Colonic mucosa (tissue), 4 donors: ENCODE measurements at places on chromosomes 2 and 18.

- DNase-seq: peak; percentile 69
Observed at GRCh38 chr2:238174701-238175100, 15.9 kb downstream of the ERFE start.

DNA sequence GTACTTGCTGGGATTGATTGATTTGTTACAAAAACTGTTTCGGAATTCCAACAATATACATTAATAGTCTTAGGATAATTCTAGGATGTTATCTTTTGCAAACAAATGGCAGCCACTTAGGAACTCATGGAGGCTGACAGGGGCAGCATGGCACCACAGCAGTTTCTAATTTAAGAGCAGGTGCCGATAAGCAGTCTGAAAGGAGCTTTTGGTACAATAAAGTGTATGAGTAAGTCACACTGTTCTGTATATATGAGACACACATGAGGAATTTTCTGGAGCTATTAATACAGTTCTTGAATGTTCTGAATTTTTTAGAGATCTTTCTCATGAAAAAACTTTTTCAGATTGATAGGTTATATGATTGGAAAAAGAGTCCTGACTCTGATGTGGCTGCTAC lies 52.2 kb downstream of the EIF5B start:
- DNase-seq: no peak

DNA sequence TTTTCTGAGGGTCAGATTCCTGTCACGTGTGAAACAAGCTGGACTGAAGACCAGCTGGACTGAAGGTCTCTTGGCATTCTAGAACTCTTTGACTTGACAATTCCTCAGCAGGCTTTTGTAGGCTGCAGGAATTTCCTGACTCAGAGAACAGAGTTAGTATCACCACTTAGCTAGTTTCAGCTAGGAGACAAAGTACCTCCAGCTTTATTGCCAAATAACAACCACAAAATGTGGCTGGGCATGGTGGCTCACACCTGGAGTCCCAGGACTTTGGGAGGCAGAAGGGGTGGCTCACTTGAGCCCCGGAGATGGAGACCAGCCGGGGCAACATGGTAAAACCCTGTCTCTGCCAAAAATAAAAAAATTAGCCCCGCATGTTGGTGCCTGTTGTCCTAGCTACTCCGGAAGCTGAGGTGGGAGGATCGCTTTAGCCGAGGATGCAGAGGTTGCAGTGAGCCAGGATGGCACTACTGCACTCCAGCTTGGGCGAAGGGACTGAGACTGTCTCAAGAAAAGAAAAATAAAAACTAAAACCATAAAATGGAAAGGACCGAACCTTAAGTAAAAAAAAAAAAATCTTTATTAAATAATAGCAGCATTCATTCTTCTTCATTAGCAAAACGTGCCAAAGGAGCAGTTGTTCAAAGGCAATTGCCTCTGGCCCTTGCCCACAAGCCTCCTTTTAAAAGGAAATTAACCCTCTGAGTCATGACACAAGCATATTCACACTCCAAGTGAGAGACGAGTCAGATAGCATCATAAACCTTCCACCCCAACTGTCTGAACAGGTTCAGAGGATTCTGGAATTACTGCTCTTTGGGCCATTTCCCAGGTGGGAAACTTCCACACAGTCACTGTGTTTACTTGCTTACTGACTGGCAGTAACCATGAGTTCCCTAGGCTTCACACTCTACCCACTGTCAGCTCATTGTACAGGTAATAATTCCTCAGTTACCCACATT lies 88.9 kb downstream of the MYL12B start:
- no peak for DNase-seq

DNA sequence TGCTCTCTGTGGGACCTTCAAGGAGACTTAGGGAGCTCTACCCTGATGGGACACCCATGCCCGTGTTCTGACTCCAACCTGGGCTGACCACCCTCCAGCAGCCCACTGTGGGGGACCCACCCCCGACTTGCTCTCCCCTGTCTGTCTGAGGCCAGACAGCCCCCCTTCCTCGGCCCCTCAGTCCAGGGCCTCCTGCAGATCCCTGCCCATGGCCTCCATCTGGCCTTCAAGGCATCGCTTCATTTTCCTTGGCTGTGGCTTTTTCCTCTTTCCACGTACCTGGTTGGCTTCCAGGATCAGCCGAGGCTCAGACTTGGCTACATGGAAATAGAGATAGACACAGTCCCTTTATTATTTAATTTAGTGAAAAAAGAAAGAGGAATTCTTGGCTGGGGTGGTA lies 290.0 kb downstream of the CYP26B1 start:
- DNase-seq: no peak

- no peak for DNase-seq
Observed at GRCh38 chr2:4718777-4719176, 973.4 kb upstream of the SOX11 start.

GRCh38 chr18:13914170-13914569 lies 1.2 kb downstream of the MC2R start:
- DNase-seq: no peak

GRCh38 chr2:111898703-111899514 lies 502 bp downstream of the MERTK start:
- DNase-seq: no peak
